Left lung (tissue), 14 donors: ENCODE measurements at places on chromosomes 12 and 14. TPM values are rescaled to one million over a fixed set of nuclear protein-coding genes. Genes with fewer than 3 reads are reported as not detected.

DNA sequence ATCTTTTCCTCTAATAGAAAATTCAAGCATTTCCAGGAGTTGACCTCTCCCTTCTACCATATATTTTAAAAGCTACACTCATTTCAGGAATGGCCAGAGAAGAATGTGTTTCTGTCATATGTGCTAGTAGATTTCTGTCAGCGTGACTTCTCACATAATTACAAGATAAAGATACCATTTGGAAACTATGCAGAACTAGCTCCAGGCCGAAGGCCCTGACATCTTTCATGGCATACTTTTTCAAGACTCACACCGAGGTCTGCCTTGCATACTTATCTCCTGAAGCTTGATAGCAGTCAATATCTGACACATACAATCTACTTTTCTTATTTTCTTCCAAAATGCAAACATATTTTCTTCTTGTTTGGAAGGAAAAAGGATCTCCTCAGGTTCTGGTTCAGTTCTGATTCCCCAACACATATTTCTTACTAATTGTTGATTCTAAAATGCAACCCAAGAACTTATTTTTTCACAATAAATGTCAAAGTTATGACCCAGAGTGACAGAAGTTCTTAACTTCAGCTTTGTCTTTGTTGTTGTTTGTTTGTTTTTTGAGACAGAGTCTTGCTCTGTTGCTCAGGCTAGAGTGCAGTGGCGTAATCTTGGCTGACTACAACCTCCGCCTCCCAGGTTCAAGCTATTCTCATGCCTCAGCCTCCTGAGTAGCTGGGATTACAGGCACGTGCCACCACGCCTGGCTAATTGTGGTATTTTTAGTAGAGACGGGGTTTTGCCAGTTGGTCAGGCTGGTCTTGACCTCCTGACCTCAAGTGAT, 99.5 kb downstream of the NTN4 start:
- DNase-seq = no peak

TSHR gene
- polyA plus RNA-seq = 0.64 TPM

NID2 gene
- polyA plus RNA-seq = 227 TPM

GRCh38 chr12:53062977-53063707, 13.3 kb downstream of the TNS2 start:
- DNase-seq = peak; percentile 53

GRCh38 chr14:35986219-35986573, 160.1 kb downstream of the BRMS1L start:
- DNase-seq = no peak

DNA sequence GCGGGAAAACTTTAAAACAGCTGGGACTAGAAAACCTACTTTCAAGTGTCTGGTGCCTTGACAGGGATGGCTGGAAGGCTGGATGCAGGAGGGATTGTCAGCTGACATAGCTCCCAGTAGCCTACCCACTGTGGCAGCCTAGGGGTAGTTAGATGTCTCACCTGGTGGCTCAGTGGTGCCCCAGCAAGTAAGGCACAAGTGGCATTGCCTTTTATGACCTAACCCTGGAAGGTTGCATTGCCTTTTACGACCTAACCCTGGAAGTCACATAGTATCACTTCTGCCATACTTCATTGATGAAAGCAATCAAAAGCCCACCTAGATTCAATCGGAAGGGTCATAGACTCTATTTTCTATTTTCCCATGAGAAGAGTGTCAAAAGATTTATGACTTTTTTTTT, 724.7 kb upstream of the TBX3 start:
- no peak for DNase-seq

DNA sequence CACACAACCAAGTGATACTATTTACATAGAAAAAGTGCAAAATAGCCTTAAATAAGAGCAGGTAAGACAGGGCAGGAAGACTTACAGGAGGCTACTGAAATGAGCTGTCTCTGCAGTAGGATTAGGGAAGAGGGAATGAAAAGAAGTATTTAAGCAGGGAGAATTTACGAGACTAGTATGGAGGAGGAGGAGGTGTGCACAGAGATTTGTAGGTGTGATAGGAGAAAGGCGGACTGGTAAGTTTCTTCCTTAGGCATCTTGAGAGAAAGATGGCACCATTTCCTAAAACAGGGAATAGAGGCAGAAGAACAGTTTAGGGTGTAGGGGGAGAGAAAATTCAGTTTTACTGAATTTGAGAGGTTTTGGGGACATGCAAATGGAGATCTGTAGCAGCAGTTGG, 25.7 kb downstream of the DIP2B start:
- DNase-seq = no peak

DNA sequence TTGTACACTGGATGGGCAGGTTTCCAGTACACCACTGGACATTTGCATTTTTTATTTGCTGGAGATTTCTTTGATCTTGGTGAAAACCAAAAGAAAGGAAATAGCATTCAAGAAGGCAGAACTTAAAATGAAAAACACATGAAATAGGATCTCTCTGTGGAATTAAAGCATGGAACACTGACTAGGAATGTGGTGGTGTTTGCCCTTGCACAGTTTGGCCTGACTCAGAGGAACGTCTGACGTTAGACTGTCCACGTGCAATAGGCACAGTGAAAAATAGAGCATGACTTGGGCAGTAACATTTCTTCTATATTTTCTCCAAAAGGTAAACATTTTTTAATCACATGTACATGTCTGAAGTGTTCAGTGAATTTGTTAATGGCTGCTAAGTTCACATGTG, 474.1 kb upstream of the PRICKLE1 start:
- DNase-seq = no peak

DNA sequence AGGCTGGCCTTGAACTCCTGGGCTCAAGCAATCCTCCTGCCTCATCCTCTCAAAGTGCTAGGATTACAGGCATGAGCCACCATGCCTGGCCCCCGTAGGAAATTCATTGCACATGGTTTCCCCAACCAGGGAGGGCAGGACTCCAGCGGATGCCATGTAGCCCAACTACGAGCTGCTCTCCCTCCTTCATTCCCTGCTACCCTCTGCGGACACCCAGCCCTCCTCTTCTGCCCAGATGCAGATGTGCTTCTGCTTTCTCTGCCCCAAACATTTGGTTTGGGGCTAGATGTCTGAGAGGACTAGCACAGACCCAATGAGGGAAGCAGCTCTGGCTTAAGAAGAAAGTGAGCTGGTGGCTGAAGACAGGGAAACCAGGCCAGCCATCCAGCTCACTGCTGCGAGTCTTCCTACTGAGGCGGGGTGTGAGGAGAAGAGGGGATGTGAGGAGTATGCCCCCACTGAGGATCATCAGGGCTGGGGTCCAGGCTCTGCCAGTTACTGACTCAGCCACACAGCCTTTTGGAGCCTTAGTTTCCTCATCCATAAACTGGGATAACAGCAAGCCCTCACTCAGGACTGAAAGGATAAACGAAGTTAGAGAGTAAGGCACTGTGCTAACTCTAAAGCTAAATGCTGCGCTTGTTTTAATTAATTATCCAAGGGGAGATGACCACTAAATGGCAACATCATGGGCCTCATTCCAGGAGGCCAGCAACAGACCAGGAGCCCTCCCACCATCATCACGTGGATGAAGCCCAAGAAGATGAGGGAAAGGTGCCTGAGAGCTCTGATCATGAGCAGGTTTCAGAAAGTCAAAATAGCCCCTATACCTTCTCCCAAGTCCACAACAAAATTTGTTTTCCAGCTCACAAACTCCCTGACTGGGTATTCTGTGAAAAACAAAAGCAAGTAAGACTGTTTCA, 10.9 kb downstream of the CTDSP2 start:
- no peak for DNase-seq

- DNase-seq = no peak
Observed at GRCh38 chr12:53145383-53146260, 34.9 kb upstream of the ZNF740 start.

ACSS3 gene
- polyA plus RNA-seq = 39.5 TPM

KRT85 gene
- not detected for polyA plus RNA-seq
